PC-9 (cell line): ENCODE measurements at places on chromosomes 6 and 20.

GRCh38 chr6:79071547-79071946, 6.5 kb downstream of the PHIP start:
- no peak for DNase-seq

- no peak for DNase-seq
These were observed 137.3 kb upstream of the TOP1 start for GRCh38 chr20:40891351-40891750.

DNA sequence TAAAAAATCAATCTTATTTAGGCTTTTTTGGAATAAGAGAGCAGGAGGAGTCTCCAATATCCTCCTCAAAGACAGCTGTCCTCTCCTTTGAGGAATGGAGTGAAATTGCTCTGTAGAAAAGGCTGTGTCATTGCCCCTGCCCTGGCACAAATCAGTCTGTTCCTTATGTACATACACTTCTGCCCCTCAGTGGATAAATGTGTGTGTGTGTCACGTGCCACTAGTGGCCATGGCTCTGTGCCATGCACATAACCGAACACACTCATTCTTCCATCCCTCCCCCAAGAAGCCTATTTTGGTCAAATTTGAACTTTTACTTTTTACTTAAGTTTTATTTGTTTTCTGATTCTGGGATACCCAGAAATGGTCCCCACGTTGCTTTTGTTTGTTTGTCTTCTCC, 49.2 kb downstream of the ANKS1A start:
- no peak for DNase-seq

DNA sequence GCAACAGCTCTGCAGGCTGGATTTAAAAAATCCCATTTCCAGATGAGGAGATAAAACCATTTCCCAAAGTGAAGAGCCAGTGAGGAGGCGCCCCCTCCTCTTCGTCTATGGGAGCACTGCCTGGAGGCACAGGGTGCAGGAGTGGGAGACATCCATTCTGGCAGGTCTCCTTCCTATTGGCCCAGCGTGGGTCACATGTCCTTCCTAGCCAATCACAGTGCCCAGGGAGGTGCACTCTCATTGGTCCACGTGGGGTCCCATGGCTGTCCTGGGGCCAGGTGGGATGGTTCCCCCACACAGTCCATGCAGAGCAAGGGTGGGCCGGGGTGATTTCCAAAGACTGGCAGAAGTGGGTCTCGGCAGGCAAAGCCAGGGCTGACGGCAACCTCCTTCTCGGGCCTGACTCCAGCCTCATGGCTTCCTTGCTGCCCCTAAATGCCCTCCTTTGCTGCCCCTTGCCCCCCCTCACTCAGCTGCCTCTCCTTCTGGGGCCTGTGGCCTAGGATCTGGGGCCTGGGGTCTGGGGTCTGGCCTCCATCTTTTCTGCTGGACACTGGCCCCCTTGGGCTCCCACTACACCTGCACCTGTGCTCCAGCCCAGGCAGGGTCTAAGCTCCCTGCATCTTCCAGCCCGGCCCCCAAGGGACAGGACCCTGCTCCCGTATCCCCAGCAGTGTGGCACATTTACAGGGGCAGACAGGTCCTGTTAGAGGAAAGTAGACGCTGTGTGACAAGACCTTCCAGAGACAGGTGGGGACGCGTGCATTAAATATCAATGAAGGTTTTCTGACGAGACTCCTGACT, 231.7 kb downstream of the TAF4 start:
- DNase-seq = no peak

DNA sequence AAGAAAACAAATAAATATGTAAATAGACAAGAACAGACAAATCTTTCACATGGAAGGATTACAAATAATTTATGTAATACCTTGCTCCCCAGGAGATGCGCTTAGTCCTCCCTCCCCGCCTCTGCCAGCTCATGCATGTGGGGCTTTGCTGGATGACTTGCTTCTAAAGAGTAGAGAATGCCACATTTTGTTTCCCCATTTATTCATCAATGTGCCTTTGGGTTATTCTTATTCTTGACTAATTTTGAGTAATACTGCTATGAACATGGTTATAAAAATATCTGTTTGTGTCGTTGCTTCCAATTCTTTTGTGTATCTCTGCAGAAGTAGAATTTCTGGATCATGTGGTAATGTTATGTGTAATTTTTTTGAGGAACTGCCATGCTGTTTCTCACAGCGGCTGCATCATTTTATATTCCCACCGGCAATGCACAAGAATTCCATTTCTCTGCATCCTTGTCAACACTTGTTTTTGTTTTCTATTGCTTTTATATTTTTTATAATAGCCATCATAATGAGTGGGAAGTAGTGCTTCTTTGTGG, 23.8 kb upstream of the DUSP22 start:
- no peak for DNase-seq

DNA sequence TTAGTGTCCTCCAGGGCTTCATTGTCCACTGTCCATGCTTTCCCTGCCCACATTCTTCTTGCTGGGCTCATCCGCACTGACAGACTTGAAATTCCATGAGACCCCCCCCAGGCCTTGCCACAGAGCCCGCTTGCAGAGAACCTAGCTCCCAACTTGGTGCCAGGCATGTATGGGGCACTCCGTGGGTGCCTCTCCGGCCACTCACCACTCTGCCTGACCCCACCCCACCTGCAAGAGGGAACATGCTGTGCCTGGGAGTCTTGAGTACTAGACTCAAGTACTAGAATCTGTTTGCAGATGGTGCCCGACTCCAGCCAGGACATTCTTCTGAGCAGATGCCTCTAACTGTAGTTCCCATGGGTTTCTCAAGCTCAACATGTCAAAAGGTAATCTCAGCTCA, 47.9 kb downstream of the TRERF1 start:
- DNase-seq = peak; percentile 39

GRCh38 chr20:16349523-16350260, 223.6 kb downstream of the KIF16B start:
- DNase-seq = no peak
